ENCODE measurements at places on chromosomes 5 and 9.

DNA sequence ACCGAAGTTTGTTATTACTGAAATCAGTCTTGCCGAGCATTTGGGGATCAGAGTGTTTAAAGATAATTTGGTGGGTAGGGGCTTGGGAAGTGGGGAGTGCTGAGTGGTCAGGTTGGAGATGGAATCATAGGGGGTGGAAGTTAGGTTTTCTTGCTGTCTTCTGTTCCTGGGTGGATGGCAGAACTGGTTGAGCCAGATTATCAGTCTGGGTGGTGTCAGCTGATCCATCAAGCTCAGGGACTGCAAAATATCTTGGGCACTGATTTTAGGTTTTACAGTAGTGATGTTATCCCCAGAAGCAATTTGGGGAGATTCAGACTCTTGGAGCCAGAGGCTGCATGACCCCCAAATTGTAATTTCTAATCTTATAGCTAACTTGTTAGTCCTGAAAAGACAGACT, 5.4 kb upstream of the ANKRD31 start:
- no peak for DNase-seq

GRCh38 chr9:128683340-128684064, 5.5 kb upstream of the SET start:
- DNase-seq: no peak

GRCh38 chr9:105299190-105299854, 54.9 kb downstream of the SLC44A1 start:
- no peak for DNase-seq

- no peak for DNase-seq
These were observed 91.8 kb upstream of the DAPK1 start for GRCh38 chr9:87405677-87406542.

- DNase-seq: no peak
These were observed 77.3 kb downstream of the SLC25A46 start for GRCh38 chr5:110815916-110816605.

All from anterior cingulate cortex (tissue), 58 donors.